ENCODE measurements at places on chromosomes 1 and 21.
A peak's percentile ranks its signal among the peaks of the same experiment; 100 is the strongest.

DNA sequence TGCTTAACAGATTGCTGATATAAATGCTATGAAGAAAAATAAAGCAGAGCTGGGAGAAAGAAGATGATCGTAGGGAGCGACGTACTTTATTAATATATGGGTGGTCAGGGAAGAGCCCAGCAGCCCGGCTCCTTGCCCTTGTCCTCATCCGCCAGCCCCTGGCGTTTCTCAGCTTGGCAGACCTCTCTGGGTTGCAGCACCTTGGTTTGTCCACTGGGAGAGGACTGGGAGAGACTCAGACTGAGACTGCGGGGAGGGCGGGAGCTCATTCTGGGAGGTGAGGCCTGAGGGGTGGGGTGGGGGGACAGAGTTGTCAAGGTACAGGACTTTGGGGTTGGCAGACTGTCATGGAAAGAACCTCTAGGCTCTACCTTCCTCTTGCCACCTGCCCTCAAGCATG is 3.3 kb upstream of the S100A3 start:
- DNase-seq: no peak

DNA sequence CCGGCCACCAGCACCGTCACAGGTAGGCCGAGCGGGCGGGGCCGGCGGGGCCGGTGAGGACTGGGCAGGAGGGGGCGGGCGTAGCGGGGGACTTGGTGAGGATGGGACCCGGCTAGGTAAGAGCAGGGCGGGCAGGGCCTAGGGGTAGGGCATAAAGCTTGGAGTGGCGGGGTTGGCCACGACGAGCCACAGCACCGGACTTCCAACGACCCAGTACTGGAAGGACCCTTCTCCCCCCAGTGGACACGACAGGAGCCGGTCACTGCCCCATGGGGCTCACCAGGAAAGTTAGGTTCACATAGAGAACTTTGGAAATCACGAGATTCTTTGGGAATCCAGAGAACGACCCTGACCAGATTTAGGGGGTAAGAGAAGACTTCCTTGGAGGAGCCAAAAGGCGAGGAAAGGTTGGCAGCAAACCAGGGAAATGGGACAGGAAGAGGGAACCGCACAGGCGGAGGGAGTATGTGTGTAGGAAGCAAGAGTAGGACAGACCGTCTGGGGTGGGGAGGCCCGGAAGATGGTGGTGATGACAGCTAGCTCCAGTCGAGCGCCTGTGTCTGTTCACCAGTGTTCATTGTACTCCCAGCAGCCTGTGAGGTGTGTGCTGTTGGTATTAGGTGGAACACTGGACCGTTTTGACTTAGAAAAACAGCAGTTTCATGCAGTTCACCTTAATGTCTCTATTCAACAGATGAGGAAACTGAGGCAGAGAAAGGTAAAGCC is 20.4 kb downstream of the ZNF362 start:
- no peak for DNase-seq

DNA sequence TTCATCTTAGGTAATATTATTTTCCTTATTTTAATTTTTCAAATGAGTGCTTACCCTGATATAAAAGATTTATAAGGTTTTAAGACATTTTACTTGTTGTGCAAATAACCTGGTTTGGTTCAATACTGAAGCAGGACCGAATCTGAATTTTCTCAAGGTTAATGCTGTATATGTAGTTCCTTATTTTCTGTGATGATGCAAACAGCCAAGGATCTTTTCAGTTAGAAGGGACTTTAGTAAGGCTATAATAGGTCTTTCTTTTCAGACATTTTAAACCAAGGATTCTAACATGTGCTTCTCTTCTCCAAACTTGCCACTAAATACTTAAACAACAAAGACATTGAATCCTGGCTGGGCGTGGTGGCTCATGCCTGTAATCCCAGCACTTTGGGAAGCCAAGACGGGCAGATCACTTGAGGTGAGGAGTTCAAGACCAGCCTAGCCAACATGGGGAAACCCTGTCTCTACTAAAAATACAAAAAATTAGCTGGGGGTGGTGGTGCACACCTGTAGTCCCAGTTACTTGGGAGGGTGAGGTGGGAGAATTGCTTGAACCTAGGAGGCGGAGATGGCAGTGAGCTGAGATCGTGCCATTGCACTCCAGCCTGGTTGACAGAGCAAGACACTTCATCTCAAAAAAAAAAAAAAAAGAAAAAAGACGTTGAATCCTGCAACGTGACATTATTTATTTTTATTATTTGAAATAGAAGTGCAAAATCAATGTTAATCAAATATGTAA is 3.2 kb upstream of the ARPC5 start:
- no peak for DNase-seq

DNA sequence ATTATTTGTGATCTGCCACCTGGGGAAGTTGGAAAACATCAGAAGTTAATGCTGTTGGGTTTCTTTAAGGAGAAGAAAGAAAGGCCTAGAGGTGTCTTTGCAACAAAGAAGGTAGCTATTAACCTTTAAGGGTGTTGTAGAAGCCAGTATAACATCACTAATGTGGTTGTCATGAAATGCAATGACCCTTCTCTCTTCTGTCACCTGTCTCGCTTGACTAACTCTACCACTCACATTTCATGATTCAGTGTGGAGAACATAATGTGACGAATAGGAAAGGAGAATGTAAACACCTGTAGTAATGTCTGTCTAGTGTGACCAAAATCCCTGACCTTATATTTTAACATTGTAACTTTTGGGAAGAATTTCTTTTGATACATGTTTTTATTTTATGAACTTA is 211.7 kb upstream of the UBE2U start:
- DNase-seq: no peak

DNA sequence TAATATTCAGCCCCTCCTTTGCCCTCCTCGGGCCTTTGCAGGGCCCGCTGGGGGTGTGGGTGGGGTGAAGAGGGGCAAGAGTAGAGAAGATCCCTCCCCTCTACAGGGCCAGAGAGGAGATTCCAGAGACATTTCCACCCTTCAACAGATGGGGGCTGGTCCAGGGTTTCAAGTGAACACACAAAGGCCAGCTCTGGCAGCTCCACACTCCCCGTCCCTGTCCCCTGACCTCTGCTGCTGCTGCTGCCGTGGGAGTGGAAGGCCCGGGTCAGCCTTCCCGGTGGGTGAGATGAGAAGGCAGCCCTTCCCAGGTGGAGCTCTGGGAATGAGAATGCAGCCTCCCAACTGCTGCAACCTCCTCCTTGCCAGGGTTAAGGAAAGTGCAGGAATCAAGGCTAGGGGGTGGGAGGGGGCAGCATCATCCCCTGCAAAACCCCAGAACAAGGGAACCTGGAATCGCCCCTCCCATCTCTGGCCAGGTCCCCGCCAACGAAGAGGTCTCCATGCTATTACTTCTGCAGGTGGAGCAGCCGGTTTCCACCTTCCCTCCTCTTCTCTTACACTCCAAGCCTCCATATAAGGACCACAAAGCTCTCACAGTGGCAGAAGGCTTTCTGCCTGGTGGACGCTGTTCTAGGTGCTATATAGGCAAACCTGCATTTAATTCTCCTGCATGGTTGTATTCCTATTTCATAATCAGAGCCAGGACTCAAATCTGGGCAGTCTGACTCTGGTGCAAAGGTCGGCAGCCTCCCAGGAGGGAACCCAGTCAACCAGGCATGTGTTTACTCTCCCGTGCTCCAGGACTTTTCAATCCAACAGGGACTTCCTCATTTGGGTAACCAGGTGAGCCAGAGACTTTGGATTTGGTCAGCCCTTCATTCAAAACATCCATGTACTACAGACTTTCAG is 22.9 kb upstream of the ARHGEF10L start:
- DNase-seq: no peak

DNA sequence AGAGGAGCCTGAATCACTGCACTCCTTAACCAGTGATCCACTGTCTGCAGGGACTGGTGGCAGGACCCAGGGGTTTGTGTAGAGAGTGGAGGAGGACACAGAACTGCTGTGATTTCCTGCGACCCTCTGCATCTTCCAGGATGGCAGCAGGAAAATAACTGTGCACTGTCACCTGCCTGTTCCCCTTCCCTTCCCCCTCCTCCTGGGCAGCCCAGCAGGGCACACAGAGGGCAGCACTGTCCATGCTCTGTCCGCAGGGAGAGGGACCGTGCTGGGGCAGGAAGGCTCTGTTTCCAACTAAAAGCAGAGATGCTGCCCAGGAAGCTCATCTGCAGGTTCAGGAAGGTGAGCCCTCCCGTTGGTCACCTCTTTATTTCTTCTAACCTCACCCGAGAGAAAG is 168.7 kb downstream of the ZBTB18 start:
- DNase-seq: no peak

DNA sequence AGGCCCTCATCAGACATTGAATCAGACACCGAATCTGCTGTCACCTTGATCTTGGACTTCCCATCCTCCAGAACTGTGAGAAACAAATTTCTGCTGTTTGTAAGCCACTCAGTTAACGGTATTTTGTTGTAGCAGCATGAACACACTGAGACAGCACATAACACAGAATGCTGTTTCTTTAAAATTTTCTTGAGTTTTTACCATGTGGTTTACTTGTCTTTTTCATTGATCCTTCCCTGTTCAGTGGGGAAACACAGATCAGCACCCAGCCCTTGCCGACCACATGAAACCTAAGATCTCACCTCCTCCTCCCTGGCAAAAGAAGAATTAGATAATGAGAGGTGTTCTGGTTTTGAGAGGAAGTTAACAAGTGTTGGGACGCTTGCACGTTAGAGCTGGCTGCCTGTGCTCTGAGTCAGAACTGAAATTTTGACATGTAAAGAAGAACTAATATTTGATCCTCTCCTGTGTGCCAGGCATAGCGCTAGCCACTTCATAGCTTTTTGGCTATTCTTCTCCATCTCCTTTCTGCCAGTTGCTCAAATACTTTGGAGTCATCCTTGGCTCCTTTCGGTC is 179.6 kb downstream of the DHRS3 start:
- no peak for DNase-seq

GRCh38 chr21:43968410-43969114 is 43.5 kb upstream of the TRAPPC10 start:
- no peak for DNase-seq

DNA sequence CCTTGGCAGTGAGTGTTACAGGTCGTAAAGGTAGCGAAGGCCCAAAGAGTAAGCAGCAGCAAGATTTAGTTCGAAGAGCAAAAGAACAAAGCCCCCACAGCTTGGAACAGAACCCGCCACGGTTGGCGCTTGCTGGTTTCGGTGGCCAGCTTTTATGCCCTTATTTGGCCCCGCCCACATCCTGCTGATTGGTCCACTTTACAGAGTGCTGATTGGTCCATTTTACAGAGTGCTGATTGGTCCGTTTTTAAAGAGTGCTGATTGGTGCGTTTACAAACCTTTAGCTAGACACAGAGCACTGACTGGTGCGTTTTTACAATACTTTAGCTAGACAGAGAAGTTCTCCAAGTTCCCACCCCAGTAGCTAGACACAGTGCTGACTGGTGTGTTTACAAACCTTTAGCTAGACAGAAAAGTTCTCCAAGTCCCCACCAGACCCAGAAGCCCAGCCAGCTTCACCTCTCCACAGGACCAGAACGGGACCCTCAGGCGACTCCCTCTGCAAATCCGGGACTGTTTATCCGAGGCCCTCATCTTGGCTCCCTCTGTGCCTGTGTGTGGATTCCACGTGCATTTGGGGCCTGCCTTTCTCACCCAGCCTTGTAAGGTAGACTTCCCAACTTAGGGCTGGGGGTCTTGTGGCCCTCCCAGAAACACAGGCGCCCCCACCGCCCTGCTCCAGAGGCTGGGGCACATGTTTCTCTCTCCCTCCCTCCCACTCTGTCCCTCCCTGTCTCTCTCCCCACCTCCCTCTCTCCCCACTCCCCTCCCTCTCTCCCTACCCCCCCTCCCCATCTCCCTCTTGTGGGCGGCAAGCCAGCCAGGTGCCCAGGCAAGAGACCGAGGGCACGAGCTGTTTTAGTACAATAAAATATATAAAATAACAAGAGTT is 12.6 kb downstream of the FTCD start:
- no peak for DNase-seq

- DNase-seq: no peak
These were observed 12.2 kb upstream of the TCEA3 start for GRCh38 chr1:23436520-23437354.

DNA sequence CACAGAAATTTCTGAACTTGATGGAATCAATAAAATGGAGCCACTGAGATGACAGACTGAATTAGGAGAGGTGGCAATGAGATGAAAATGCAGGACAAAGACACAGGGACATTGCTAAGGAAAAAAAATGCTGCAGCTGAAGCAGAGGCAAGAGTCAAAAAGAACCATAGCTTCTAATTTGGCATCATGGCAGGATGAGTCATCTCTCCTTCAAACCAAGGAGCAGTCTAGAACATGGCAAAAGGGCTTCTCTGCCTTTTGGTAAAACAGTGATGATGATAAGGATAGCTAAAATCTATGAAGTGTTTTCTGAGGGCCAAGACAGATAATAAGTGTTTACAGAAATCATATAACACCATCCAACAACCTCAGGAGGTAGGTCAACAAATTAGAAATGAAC is 16.8 kb downstream of the SLC19A2 start:
- DNase-seq: no peak

- DNase-seq: peak; percentile 83
These were observed 27.3 kb downstream of the EIF4G3 start for GRCh38 chr1:21149430-21149854.

DNA sequence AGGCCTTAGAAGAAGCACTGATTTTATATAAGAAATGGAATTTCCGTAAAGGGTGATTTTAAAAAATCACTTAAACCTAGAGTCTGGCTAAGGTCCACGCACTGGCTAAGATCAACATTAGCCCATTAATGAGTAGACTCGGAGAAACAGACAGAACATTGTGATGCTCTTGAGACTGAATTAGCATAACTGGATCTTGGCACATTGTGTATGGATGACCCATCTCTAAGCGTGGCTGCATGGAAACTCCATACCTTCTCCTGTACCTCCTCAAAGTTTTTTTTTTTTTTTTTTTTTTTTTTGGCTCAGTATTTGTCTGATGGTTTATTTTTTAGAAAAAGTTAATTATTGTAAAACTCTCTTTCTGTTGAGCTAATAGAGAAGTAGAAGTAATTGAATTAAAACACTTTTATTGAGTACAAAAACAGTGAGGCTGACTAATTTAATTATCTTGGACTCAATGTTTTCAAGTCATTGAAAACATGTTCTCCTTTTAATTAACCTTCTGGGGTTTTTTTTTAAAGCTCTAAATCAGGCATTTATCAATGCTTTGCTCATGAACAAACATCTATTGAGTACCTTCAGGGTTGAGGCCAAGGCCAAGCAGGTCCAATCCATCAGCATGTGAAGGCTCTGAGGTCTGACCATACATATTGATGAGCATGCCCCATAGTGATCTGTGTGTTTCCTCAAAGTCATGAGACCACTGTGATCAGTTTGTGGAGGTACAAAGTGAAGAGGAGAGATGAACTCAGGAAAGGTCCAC is 74.0 kb downstream of the TLR5 start:
- DNase-seq: no peak

GRCh38 chr1:236353813-236354212 is 40.3 kb upstream of the EDARADD start:
- DNase-seq: no peak

DNA sequence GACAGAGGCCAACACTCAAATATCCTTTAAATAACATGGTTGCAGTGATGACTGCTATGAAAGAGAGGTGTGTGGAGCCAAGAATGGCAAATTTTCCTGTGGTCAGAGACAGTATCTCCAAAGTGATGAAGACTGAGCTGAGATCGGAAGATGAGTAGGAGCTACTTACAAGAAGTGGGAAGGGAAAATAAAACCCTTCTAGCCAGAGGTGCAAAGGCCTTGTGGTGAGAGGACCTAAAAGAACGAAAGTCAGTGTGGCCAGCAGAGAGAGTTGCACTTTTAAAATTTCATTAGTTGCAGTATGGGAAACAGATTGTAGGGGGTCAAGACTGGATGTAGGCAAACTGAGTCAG is 17.8 kb downstream of the SLAMF7 start:
- no peak for DNase-seq

- no peak for DNase-seq
These were observed 84.8 kb upstream of the WARS2 start for GRCh38 chr1:119225265-119225664.
